ENCODE measurements at places on chromosomes 7 and 10.

DNA sequence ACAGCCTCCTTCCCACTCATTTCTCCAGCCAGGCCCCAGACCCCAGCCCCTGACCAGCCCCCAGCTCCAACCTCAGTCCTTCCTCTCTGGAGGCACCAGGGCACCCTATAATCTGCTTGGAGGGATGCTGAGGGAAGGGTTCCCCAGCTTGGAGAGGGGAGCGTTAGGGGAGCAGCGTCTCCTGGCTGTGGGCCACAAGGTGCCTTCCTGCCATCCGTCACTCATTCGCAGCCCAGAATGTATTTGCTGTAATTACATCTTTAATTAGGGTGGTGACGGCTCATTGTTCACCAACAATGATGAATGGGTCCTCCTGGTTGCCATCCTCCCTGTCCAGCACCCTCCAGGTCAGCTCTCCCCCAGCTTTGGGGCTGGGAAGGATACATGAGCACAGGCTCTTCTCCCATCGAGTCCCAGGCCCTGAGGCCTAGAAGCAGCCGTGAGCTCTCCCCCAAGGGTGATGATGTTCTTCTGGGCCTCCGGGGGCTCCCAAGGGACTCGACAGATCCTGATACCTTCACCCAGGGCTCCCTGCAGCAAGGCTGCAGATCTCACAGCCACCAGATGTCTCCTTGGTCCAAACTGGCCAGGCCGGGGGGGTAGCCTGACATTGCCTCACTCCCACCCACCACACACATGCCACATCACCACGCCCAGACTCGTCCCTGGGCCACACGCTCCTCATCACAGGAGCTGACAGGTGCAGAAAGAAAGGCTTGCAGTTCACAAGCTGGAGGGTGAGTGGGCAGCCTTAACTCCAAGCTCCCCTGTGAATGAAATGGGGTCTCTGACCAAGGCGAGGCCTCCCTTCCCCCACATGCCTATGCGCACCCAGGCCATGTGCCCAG lies 26.8 kb downstream of the POLL start:
- no peak for DNase-seq

DNA sequence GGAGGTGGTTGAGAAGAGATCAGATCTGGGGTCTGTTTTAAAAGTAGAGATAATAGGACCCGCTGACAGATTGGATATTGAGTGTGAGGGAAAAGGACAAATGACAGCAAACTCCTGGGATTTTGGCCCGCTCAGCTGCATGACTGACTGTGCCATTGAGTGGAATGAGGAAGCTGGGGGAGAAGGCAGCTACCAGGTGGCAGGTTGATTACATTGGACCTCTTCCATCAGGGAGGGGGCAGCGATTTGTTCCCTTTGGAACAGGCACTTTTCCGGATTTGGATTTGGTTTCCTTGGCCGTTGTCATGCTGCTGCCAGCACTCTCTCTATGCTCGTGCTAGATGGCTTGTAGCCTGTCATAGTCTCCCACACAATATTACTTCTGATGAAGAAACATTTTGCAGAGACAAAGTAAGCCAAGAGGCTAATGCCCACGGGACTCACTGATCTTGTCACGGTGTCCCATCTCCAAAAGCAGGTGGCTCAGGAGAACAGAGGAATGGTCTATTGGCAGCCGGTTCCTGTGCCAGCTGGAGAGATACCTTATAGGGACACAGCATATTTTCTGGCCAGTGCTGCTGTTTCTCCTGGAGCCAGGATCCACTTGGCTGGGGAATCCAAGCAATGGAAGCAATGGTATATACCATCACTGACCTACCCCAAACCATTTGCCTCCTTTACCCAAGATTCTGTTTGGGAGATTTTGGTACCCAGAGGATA lies 69.1 kb upstream of the WAC start:
- DNase-seq = no peak

- no peak for DNase-seq
Measured at GRCh38 chr10:7666253-7667023, at the start of gene ITIH5. Gene ITIH5, minus strand, starts transcription at chr10:7666966. Its CDS starts 74 bp downstream, at chr10:7666892.

- no peak for DNase-seq
Measured at GRCh38 chr7:105985672-105986215, 22.7 kb downstream of the CDHR3 start.

GRCh38 chr10:119233821-119234220 lies 26.4 kb downstream of the GRK5 start:
- no peak for DNase-seq

- no peak for DNase-seq
Measured at GRCh38 chr10:43315535-43316207, 48.8 kb upstream of the RASGEF1A start.

DNA sequence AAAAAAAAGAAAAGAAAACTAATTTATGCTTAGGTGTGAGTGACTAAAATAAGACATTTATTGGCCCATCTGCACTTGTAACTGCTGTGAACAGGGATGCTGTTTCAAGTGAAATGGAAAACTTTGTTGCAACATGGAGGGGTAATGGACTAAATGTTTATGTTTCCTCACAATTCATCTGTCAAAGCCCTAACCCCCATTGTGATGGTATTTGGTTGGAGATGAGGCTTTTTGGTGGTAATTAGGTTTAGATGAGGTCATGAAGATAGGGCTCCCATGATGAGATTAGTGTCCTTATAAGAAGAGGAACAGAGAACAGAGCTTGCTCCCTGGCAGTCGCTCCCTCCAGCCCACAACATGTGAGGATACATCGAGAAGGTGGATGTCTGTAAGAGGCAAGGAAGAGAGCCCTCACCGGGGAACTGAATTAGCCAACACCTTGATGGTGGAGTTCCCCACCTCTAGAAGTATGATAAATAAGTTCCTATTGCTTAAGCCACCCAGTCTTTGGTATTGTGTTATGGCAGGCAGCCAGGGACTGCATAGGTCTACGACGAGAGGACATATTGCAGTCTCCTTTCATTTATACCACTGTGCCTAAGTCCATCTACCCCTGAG lies 28.6 kb upstream of the VCL start:
- DNase-seq = no peak

DNA sequence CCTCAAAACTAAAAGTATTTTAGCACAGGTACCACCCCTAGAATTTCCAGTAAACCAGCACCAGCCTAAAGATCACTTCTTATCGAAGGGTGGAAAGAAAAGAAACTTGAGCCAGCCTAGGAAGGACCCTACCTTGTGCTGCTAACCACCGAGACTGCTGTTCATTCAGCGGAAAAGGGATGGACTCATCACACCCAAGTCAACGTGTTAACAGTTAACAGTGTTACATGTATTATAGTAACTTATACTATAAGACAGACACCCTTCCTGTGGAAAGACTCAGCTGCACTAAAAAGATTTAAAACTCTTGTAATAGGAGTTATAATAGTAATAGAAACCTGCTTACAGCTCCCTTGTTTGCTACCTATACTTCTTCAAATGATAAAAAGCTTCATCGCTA lies 39.8 kb downstream of the MINDY4 start:
- DNase-seq = no peak

GRCh38 chr10:43195557-43195956 lies 57.3 kb downstream of the CSGALNACT2 start:
- DNase-seq = no peak

DNA sequence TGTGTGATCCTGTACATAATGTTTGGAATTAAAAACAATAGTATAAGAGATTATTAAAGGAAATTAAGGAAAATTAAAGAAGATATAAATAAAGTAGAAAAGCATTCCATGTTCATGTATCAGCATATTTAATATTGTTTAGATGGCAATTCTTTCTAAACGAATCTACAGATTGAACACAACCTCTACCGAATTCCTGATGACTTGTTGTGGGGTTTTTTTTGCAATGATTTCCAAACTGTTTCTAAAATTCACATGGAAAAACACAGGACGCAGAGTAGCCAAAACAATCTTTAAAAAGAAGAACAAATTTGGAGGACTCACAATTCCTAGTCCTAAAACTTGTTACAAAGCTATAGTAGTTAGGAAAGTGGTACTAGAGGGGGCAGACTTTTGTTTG lies 573.4 kb upstream of the IGFBP3 start:
- DNase-seq = no peak

- no peak for DNase-seq
Measured at GRCh38 chr7:24255139-24255538, 28.9 kb upstream of the NPY start.

- DNase-seq = no peak
Measured at GRCh38 chr7:135265637-135266036, 32.0 kb downstream of the STRA8 start.

DNA sequence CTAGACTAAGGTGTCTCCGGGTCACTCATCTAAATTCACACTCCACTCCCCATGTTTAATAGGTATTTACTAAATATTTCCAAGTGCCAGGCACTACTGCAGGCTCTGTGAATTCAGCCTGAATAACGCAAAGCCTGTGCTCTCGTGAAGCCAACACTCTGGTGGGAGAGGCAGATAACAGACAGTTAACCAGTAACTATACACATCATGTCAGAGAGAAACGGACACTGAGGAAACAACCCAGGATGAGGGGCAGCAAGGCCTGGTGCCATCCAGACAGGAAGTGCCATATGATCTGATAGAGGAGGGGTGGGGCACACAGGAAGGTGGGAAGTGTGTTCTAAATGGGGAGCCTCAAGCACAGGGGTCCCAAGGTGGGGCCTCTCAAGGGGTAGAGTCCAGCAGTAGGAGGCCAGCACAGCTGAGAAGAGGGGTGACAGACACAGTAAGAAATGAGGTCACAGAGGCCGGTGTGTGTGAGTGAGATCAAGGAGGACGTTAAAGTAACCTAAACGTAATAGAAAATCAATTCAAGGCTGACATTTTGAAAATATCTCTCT lies 85.3 kb downstream of the LARP4B start:
- no peak for DNase-seq

- no peak for DNase-seq
Measured at GRCh38 chr10:5321273-5321672, 43.5 kb upstream of the UCN3 start.

GRCh38 chr10:85558533-85558932 lies 808.1 kb downstream of the GRID1 start:
- DNase-seq = no peak

DNA sequence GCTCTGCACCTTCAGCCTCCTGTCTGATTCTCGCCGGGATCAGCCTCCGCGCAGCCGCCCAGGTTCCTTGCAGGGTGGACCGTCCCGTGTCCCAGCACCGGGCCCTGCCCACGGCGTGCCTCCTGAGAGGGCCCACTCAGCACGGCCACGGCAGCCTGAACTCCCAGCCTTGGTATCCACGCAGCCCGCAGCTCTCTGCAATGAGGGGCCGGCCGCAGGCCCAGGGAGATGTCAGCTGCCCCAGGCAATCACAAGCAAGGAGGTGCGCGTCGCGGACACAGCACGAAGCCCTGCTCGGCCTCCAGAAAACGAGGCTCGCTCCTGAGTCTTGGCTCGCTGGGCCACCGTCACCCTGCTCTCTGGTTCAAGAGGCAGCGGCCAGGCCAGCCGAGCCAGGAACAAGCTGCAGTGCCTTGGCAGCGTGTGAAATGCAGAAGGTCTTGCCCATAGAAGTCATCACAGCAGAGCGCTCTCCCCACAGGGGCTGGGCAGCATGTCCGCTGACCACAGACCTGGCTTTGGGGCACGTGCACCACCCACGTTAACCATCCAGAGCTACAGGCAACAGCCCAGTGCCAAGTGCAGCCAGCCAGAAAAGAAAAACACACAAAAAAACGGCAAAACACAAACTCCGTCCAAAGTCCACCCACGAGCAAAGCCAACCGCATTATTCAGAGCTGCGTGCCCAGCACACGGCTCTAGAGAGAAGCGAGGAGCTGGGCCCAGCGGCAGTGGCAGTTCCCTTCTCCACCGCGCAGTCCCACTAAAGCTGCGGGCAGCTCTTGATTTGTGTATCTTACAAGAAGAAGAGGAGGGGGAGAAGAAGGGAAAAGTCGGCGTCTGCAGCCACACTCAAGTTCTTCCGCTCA lies 13.9 kb downstream of the GPER1 start:
- DNase-seq = no peak

DNA sequence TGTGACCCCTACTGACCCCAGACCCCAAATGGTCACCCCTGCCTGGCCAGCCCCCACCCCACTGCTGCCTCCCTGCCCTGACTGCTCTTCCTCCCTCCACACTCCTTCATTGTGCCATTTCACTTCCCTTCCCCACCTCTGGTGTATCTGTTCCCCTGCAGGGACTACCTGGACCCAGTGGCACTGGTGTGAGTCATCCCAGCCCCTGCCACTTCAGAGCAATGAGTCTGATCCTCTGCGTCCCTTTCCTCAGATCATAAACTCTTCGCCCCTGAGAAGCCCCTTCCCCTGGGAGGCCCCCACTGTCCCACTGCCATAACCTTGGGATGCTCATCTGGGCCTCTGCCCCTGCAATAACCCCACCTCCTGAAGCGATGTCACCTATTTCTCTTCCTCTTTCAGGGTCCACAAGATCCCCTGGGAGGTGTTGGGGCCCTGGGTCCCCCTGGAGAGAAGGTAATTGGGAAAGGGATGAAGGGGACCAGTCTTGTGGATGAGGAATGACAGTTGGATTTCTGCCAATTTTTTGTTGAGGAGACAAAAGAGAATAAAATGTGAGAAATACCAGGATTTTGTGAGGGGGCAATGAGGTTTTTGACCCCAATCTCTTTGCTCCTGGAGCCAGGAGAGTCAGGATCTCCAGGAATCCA lies 19.1 kb upstream of the VOPP1 start:
- DNase-seq = no peak

GRCh38 chr10:32959006-32959920 lies 1.2 kb upstream of the ITGB1 start:
- DNase-seq = no peak

- no peak for DNase-seq
Measured at GRCh38 chr7:142615508-142615907, 133.8 kb upstream of the PRSS1 start.

- DNase-seq = no peak
Measured at GRCh38 chr7:107043921-107044346, 571 bp upstream of the PRKAR2B start.

DNA sequence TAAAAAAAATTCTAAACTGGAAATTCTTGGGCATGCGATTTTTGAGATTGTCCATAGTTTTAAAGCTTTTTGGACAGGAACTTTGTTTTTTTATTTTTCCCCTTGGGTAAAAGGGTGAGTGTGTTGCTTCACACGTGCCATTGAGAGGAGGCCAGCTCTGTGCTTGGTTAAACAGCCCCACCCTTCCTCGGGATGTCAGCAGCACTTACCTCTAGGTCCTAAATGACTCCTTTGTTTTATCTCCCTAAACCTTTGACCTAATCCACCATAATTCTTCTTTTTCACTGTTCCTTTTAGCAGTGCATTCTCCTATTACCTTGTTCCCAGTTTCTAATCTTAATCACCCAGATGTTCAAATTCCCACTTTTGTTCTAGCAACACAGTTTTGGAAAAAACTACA lies 83.5 kb downstream of the SEMA3D start:
- no peak for DNase-seq

DNA sequence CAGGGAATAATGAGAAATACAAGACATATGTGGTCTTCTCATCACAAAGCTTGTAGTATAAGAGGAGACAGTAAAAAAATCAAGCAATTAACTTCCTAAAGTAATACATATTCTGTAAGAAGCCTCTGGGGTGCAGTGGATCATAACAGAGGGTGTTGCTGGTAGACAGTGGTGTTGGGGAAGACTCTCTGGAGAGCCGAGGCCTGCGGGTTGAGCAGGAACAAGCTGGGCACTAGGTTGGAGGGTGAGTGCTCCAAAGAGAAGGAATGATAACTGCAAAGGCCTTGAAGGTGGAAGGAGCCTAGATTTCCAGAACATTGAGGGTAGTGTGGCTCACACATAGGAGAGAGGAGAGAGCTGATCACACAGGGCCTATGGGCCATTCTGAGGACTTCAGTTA lies 1.5 kb downstream of the GIMAP4 start:
- no peak for DNase-seq

GRCh38 chr7:73605601-73606220 lies 18.6 kb downstream of the MLXIPL start:
- no peak for DNase-seq

GRCh38 chr7:70457883-70458680 lies 673.9 kb upstream of the GALNT17 start:
- no peak for DNase-seq
